Activated gamma-delta T cell (primary cell): ENCODE measurements at places on chromosomes 11 and 22.
A peak's percentile ranks its signal among the peaks of the same experiment; 100 is the strongest.

DNA sequence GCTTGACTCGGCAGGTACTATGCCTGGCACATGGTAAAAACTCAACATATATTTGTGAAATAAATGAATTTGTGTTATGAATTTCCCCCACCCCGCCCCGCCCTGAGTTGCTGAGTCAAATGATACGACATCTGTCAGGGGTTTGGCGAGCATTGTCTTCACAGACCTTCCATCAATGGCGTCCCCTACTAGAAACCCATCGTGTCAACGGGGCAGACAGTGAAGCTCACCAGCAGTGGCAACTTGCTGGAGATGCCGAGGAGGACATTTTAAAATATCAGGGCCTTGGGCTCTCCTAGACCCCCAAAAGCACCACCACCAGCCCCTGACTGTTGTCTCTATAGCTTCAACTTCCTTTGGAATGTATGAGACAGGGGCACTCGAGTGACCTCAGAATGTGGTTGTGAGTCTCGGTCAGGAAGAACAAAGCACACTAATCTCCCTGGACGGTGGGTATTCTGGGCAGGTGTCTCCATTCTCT lies 761 bp upstream of the NXF1 start:
- no peak for DNase-seq

GRCh38 chr22:27347951-27348350 lies 453.6 kb downstream of the MN1 start:
- DNase-seq = no peak

DNA sequence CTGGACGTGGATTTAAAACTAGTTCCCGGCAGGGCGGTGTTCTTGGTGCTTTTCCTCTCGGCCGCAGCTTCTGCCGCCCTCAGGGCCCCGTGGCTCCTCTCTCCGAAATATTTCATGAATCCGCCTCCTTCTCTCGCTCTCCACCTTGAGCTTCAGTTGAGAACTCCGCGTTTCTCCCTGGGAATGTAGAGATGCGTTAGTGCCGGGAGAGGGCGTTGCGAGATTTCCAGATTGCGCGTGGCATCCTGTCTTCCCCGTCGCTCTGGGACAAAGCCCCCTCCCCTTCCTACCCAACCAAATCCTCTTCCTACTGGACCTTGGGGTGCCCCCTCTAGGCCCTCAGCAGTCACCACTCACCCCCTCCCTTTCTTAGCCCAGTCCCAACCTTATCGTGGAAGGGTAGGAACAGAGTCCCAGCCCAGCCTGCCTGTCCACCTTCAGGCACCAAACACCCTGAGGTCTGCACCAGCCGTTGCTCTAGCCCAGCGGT lies 15.5 kb upstream of the RAC2 start:
- no peak for DNase-seq

DNA sequence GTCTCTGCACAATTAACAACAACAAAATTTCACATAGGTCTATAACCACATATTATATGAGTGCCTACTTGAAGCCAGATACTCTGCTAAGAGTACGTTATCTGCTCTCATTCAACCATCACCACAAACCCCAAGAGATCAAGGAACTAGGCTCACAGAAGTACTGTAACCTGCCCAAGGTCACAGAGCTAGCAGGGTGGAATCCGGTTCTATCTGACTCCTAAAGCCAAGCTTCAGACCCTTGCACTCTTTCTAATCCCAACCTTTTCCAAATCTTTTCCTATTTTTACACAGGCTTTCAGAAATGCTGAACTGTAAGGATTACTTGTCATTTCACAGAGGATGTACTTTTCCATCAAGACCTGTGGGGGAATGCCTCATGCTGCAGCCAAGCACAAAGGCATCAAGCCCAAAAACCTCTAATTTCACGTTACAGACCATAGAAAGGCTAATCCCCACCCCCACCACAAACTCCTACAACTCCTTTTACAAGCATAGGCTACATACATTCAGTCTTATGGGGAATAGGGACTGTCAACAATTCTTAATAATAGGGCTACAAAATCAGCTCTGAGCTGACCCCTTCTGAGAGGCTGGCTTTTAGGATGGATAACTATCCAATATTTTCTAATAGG lies 927 bp downstream of the PRCP start:
- DNase-seq = no peak

DNA sequence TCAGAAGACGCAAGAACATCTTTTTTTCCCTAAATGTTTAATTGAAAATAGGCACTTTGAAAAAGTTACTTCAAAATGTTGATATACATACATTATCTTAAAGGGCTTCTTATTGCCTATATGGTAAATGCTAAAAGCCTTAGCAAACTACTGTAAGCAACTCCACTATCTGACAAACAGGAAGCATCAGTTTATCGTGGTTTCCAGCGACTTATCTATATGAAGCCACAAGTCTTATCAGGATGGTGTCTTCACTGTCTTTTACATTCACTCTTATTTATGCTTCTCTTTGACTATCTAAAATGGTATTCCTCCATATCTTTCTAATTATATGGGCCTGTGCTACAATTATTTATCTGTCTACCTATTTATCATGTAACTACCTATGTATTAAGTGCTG lies 2091.9 kb downstream of the LRRC4C start:
- no peak for DNase-seq

DNA sequence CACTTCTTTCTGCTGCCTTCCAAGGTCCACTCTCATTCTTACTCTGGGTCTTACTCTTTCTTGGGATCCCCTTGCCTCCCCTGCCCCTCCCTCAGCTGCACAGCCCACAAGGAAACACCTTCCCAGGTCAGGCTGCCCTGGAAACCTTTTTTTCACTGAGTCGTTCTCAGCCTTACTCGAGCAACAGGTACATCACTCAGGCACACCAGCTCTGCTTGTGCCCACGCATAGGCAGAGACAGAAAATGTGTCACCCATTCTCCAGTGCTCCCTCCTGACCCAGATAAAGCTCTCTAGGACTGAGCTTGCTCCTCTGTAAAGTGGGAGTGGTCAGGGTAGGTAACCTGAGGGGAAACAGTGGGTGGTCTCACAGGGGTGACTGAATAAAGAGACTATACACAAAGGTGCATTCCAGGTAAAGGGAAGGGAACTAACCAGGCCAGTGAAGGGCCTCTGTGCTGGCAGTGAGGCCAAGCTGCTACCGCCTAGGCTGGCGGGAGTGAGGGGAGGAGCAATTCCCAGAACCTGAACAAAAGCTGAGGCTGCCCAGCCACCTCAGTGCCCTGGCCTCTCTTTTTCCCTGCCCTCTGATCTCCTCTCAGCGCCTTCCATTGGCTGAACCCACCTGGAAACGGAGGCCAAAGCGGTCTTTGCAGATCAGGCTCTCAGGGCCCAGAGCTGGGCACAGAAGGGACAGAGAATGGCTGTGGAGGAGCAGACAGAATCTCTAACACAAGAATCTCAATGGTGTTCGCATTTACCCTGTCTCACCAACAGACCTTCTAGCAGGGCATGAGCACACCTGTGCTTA lies 15.9 kb downstream of the PRG3 start:
- DNase-seq = no peak

- no peak for DNase-seq
Measured at GRCh38 chr11:47864901-47865300, 16.8 kb upstream of the NUP160 start.

- no peak for DNase-seq
Measured at GRCh38 chr22:38700270-38700788, 414 bp downstream of the JOSD1 start.

DNA sequence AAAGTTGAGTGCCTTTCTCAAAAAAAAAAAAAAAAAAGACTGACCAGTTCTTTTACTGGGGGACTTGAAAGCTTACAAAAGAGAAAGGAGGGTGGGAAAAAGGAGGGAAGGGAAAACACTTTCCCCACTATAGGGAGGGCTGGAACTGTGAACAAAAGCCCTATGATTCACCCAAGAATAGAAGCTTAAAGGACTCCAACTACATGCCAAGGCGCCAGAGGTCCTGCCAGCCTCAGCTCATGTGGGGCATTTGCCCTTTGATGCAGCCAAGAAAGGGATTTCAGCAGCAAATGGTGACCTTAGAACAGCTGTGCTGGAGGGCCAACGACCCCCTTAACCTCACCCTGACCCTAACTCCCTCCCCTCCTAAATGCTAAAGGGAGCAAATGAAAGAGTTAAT lies 160.0 kb downstream of the NTM start:
- no peak for DNase-seq

GRCh38 chr11:34189191-34189590 lies 83.8 kb downstream of the NAT10 start:
- DNase-seq = no peak

GRCh38 chr11:2775626-2776350 lies 76.0 kb upstream of the KCNQ1OT1 start:
- no peak for DNase-seq

GRCh38 chr11:111367411-111368284 lies 11.4 kb downstream of the POU2AF1 start:
- no peak for DNase-seq

- DNase-seq = no peak
Measured at GRCh38 chr11:88151709-88152265, 23.5 kb downstream of the RAB38 start.

DNA sequence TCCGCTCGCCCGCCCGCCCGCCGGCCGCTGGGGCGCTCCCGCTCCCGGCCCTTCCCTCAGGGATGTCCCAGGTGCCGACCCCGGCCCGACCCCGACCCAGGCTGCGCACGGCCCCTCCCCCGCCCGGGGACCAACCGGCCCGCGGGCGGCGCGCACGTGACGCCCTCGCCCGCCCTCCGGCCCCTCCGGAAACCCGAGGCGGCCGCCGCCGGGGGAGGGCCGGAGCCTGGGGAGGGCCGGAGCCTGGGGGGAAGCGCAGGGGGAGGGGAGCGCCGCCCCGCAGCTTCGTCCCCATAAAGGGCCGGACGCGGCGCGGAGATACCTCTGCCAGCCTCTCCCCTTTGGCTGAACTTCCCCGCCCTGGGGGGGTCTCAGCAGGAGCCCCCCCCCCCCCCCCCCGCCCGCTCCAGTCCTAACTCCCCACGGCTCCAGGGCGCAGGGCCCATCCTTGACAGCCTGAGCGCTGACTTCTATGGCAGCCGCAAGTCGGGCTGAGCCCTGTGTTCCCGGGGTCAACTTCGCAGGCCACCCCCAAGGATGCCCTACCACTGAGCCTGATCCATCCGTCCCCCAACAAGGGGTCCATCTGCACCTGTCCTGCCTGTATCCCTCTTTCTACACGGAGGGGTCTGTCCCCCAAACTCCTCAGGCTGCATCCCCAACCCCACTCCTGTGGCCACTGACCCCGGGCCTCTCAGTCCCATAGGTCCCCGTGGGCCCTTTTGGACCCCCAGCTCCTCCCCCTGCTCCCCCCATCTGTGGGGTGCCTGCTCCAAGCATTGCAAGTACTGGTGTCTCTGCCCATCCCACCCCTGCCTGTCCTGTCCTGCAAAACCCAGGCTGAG lies at the start of gene MAPK12:
MAPK12 (minus strand) TSS at position 69 of the 845 bp plus-strand sequence. CDS start 174 bp downstream, outside the sequence.
- DNase-seq = no peak

DNA sequence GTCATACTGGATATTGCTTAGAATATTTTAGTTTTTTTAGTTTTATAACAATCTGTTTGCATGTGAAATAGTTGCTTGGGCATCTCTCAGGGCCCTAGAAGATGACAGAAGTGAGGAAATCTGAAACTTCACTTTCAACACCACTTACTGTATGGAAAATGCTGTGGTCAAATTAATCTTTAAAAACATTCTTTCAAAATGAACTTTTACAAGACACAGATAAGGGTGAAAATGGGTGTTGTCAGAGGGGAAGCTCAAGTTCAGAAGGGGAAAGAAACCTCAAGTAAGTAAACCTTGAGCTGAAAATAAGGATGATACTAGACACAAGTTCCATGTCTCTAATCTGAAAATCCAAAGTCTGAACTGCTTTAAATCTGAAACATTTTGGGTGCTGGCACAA lies 1840.1 kb upstream of the RAG2 start:
- DNase-seq = no peak

DNA sequence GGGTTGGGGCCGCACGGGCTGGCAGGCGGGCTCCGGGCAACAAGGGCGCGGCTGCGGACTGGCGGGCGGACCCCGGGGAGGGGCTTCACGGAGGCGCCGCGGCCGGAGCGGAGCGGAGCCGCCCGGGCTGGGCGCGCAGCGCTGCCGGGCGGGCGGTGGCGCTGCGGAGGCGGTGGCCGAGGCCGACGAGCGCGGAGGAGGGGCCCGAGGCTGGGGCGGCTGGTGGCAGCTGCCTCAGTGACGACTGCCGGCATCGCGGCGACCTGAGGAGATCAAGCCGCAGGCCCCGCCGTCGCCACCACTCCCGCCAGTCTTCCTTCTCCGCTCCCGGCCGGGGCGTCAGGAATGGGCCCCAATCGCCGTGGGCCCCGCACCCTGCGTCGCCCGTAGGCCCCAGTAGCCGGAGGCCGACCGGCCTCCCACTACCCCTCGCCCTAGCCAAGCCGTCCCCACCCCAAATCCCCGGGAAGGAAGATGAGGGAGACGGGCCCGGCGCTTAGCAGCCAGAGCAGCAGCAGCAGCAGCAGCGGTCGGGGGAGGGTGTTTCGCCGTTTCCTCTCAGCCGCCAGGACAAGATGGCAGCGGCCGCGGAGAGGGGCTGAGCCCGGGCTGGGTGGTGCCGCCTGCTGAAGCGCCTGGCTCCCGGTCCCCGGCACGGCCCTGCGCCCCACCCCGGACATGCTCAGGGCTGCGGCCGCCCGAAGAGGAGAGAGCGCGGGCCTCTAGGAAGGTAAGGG lies at the start of gene HIPK3:
HIPK3 (plus strand) TSS at position 222 of the 737 bp plus-strand sequence.
- DNase-seq = peak; percentile 66

- DNase-seq = no peak
Measured at GRCh38 chr22:26360169-26360885, 68.7 kb upstream of the ASPHD2 start.

DNA sequence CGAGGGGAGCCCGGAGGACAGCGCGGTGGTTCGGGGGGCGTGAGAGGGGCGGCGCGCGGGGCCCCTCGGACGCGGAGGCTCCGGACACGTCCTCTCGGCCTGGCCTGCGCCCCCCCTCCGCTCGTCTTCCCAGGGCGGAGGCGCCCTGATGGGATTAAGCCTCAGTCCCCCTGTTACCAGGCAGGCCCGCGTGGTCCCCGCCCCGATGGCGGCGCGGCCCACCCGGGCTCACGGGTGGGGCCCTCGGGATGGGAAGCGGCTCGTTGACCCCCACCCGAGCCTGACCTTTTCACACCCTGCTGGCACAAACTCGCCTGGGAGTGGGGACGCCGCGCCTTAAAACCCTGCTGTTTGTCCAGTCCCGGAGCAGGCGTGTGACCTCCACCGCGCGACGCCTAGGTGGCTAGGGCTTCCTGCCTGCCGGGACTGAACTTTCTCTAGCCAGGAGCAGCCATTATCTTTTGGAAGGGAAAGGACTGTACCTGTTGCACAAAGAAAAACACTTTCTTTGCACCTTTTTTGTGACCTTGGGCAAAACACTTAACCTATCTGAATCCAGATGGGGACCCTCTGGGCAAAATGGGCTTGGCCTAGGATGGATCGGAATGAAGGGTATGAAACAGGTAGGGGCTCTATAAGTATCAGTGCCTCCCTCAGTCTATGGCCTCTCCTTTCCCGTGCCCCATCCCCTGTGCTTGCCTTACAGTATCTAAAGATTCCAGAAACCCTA lies 1.0 kb downstream of the KIAA1671 start:
- no peak for DNase-seq

- DNase-seq = no peak
Measured at GRCh38 chr11:33242575-33242974, 14.6 kb upstream of the HIPK3 start.

DNA sequence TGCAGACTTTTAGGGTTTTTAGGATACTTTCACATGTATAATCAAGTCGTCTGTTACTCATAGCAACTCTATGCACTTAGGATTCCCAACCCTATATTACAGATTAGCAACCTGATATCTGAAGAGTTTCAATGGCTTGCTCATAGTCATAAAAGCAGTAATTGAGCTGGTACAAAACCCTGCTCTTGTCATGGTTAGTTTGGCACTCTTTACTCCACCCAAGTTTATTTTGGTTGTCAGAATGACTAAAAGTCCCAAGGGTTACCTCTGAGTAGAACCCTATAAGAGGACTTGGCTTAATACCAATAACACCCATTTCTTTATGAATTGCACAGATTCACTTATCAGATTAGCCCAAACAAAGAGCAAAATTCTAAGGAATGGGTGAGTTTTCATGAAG lies 550.6 kb downstream of the SOX6 start:
- DNase-seq = no peak
